GM06990 (cell line): ENCODE measurements at places on chromosomes 12 and 14.

DNA sequence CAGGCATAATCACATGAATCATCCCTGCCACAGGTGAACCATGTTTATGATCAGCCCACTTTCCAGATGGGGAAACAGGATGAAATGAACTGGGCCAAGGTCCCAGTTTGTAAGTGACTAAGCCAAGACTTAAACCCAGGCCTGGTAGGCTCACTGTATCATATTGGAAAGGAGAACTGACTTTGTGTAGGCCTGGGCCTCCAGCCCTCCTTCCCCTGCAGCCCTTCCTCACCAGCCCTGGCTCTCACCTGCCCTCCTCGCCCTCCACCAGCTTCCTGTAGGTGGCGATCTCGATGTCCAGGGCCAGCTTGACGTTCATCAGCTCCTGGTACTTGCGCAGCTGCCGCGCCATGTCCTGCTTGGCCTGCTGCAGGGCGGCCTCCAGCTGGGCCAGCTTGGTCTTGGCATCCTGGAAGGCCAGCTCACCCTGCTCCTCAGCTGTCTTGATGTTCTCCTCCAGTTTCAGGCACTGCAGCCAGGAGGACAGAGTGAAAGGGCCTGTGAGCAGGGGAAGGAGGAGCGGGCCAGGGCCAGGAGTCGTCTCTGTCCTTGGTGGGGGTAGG lies 19.8 kb downstream of the KRT80 start:
- DNase-seq, result no peak

- no peak for DNase-seq
Measured at GRCh38 chr12:65695113-65695865, 129.0 kb upstream of the HMGA2 start.

DNA sequence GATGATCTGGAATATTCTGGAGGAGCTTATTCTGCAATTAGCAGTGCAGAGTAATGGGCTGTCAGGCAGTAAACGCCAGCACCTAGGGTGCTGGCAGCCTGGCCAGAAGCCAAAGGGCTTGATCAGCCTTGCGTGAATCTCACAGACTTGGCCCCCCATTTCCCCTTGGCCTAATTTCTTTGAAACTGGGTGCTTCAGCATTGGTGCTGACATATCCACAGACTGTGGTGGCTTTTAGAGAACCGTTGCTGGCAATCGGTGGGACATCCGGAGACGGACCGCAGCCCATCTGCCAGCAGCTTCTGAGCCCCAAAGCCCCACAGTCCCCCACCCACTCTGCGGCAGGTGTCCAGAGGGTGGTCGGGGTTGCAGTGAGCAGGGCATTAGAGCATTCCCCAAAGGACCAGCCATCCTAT lies 157.1 kb downstream of the CALM1 start:
- no peak for DNase-seq

DNA sequence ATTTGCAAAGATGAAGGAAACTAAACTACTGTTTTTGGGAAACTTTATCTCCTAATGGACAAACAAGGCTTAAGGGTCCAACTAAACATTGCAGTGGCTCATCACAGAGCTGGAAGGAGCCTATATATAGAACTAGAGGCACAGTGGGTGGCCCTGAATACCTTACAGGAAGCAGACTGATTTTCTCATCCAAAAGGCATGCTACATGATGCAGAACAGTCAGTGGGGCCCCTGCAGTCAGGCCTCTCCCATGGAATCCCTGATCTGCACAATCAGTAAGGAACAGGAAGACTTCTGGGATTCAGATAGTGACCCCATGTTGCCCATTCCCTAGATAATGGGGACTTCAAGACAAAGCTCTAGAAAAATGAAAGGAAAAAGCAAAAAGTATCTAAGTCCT lies 1.9 kb upstream of the LLPH start:
- no peak for DNase-seq

GRCh38 chr14:77098529-77099353 lies 683 bp downstream of the CIPC start:
- no peak for DNase-seq
